ENCODE measurements at places on chromosomes 11 and 22.

DNA sequence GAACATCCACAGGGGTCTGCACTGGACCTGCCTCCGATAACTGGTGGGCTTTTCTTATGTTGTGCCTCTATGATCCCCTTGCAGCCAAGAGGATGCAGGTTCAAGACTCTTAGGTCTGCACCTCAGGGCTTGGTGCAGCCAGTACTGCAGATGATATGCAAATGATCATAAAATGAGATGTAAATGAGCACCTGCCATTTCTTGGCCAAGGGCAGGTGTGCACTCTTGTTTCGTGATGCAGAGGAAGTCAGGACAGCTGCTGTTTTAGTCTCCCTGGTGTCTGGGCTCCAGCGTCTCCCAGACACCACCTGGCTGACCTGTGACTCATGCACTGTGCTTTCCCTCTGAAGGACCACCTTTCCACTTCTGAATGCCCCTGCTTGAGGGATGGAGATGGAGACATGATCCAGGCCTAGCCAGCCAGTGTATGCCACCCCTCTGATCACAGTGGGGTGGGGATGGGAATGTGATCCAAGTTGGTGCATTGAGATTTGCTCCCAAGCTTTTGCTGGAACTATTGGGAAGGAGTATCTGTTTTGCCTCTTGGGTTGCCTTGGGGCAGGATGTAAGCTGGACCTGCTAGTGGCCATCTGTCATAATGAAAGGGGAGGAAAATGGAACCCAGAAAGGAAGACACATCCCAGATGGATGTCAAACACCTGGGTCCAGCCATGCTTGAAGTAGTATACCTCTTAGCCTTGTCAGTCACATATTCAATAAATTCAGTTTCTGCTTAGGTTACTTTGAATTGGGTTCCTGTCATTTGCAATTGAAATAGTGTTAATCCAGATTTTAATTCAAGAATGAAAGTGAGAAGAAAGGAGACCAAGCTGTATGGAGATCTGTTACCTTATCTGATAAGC lies 3.3 kb upstream of the KCNJ11 start:
- DNase-seq: no peak

DNA sequence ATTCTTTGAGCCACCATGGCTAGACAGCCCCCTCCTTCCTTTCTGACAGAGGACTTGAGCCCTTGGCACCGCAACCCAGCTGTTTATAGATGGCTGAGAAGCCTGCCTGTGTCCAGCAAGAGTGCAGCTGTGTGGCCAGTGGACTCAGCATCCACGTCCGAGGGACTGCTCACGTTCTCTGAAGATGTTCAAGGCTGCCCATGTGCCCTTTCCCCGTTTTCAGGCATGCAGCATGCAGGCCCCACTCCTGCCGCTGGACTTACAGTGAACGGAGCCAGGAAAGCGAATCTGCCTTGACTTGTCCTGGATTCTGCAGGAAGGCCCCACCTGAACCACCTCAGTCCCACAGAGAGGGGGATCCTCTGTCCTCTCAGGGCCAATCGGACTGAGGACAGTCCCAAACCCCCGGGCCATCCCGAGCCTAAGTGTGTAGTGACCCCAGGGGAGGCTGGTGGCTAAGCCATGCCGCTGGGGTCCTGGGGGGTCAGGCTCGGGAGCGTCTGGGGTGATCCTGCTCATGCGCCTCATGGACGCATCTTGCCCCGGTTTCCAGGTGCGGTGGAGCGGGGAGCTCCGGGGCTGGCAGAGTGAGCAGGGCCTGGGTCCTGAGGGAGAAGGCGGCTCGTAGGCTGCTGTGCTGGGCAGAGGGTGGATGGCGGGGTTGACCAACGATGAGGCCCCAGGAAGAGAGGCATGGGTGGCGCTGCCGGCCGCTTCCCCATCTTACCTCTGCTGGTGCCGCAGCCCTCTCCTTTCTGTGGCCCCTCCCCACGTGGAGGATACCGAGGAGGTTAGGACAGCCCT lies 170.7 kb downstream of the CTTN start:
- DNase-seq: no peak

- DNase-seq: no peak
These were observed 36.6 kb upstream of the NCR3LG1 start for GRCh38 chr11:17314904-17315426.

- DNase-seq: no peak
These were observed 127.4 kb downstream of the ELP4 start for GRCh38 chr11:31636983-31637382.

GRCh38 chr11:61731952-61732675 lies 20.3 kb upstream of the MYRF start:
- no peak for DNase-seq

- DNase-seq: no peak
These were observed 21.3 kb upstream of the KDM4E start for GRCh38 chr11:95003716-95004115.

DNA sequence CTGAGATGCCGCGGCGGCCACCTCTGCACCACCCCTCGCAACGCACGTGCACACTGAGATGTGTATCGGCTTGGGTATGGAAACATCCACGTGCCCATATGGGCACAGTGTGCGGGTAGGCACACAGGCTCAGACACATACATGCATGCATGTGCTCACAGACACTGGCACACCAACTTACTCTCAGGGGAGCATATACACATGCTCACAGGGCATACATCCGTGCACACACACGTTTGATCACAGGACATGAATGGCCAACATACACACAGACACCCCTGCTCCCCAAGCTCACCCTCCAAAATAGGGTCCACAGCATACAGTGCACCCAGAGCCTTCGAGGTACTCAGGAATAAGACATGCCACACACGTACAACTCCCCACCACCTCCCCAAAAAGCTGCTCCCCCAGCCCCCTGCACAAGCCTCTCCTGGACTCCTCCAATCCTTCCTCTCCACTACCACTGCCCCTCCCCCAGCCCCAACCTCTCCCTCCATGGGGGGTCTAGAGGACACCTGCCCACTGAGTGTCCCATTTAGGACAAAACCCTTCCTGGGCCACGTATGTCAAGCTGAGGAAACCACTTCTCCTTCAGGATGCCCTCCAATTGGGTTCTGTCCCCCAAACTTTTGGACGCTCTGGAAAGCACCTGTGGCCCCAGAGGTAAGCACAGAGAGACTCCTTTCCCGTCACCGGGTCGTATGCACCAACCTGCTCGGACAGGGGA lies 53.1 kb downstream of the SLC22A12 start:
- no peak for DNase-seq

DNA sequence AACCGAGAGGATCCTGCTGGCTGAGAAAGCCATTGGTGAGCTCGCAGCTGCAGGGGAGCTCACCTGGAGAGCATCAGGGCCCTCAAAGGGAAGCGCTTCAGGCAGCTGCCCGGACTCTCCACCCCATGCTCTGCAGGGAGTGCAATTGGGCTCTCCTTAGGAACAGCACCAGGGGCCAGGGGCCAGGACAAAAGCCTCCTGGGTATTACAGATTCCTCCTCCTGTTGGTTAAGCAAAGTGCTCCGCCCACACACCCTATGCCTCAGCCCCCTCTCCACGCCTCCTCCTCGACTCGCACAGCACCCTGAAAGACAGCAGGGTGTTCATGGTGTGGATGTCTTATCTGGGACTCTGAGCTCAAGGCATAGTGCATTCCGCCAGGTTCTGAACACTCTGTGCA lies 139.9 kb downstream of the SHANK2 start:
- no peak for DNase-seq

- no peak for DNase-seq
These were observed 5.2 kb upstream of the RAB3IL1 start for GRCh38 chr11:61922539-61922938.

- no peak for DNase-seq
These were observed 73.5 kb downstream of the KCNQ1 start for GRCh38 chr11:2518111-2518982.

- no peak for DNase-seq
These were observed 34.7 kb downstream of the GALNT18 start for GRCh38 chr11:11587122-11587521.

DNA sequence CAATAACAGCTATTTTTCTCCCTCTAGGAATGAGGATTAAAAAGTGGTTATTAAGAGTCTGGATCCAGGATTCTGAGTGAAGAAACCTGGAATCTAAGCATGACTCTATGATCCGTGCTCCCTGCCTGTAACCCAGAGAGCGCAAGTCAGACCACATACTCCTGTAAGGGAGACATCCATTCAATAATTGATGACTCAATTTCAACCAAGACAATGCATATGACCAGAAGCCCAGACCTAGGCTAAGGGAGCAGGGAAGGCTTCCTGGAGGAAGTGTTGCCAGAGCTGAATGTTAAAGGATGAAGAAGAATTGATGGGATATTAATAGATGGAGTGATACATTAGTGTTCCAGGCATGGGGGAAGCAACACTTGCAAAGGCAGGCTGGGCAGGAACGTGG lies 13.8 kb upstream of the PAMR1 start:
- no peak for DNase-seq

DNA sequence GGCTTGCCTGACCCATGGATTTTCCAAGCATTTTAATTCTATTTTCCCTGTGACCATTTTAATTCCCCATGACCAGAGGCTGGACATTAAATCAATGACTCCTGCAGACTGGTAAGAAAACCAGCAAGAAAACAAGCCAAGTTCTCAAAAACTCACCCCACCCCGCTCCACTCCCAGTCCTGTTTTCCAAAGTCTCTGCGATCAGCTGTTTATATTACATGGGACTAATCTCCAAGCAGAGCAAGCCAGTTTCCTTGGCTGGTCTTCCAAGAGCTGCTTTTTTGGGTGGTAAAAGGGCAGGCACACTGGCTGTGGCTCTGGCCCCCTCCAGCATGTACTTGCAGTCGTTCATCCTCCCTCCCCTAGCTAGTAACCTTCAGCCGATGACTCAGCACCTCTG lies 97.9 kb downstream of the RRAS2 start:
- DNase-seq: no peak

- DNase-seq: no peak
These were observed 278.2 kb downstream of the DLG2 start for GRCh38 chr11:85348945-85349344.

DNA sequence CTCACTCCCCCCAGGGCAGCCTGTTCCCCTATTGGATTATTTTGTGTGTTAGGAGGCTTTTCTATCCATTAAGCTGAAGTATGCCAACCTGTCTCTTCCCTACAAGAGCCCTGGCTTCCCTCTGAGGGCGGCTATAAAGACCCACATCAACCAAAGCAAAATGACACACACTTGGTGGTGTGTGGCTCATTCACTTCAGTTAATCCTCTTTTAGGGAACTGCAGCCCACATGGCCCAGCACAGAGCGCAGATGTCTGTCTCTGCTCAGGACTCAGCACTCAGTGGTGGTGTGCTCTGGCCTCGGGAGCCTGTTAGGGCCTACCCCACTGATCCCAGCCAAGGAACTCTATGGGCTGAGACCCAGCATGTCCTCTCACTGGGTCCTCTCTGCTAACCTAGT lies 32.2 kb upstream of the LRRC10B start:
- no peak for DNase-seq

DNA sequence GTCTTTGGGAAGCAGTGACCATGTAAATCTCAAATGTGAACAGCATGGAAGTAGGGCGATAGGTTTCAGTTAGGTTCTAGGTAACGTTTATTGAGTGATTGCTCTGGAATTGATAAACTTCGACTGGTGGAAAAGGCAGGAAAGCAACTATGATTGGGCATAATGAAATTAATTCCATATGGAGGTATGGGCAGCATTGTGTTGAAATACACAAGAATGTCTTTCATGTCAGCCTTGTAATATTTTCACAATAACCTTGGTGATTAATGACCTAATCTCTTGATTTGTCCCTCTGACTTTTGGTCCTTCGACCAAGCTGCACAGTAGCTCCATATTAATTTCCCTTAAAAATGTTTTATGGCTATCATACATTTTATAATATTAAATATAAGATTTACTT lies 2.8 kb downstream of the CEP57 start:
- DNase-seq: no peak

GRCh38 chr11:12761029-12761428 lies 86.8 kb downstream of the TEAD1 start:
- DNase-seq: no peak

DNA sequence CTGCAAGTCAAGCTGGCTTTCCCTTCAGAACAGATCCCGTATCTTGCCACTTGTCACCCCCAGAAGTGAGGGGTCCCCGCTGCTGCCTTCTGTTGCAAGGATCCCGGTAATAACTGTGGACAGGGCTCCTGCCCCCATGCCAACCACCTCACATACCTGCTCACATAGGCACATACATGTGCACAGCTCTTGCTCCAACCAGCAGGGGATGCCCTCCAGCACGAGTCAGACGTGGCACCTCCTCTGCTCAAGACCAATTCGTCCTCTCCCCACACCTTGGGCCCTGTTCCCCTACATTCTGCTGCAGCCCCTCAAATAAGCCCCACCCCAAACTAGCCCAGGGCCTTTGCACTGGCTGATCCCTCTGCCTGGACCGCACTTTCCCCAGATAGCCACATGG lies 163.3 kb downstream of the CRYBB2 start:
- no peak for DNase-seq

DNA sequence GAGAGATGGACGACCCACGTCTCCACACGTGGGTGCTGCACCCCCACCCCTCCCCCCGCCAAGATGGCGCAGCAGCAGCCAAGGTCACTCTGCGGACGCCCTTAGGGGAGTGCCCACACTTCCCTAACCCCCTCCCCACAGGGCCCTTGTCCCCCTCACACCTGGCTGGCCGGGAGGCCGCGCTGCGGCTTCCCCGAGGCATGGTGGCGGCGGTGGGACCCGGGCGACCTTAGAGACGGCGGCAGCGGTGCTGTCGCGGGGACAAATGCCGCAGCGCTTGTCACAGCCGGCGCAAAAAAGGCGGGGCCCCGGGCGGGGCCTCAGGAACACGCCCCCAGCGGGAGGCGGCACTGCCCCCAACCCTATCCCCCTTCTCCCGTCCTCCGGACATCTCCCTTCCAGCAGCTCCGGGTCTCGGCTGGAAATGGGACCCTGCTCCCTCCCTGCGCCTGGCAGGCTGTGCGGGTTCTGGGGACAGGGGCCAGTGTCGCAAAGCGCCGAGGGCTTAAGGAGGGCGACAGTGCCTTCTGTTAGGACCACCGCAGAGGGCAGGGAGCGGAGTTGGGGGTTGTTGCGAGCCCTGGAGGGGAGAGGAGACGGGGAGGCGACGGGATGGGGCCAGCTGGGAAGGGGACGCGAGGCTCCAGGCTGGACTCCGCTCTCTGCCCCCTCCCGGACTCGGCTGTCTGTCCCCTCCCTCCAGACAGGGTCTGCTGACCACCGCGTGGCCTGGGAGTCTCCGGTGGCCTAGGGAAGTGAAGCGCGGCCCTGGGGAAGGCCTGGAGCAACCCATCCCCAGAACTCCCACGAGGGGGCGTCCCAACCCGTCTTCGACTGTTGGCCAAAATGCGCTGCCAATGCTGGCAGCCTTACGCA lies at the start of gene CHCHD10:
Gene CHCHD10, minus strand, starts transcription at position 300 of the 876 bp plus-strand sequence. Its CDS starts 98 bp downstream, at position 202.
- DNase-seq: peak; percentile 69

GRCh38 chr22:39997939-39998726 lies 3.4 kb downstream of the FAM83F start:
- no peak for DNase-seq

DNA sequence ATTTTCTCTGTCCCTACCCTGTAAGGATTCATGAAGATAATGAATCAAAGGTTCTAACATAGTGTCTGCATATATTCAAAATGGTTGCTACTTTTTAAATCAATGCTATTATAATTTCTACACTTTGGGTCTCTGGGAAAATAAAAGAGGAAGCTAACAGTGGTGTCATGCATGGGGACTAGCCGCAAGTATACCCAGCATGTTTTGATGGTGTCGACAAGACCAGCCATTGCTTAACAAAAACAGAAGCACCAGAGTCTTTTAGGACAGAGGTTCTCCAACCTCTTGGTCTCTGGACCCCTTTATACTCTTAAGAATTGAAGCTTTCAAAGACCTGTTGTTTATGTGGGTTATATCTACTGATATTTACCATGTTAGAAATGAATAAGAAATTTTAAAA lies 37.8 kb downstream of the RNF141 start:
- DNase-seq: no peak

Measured in stimulated activated CD8-positive, alpha-beta memory T cell treated with anti-CD3 and anti-CD28 coated beads, Interleukin-4, amount 100 ng/mL, for 24 hours (primary cell).